HepG2 (cell line): ENCODE measurements at places on chromosomes 1 and 21.
A peak's percentile ranks its signal among the peaks of the same experiment; 100 is the strongest.

DNA sequence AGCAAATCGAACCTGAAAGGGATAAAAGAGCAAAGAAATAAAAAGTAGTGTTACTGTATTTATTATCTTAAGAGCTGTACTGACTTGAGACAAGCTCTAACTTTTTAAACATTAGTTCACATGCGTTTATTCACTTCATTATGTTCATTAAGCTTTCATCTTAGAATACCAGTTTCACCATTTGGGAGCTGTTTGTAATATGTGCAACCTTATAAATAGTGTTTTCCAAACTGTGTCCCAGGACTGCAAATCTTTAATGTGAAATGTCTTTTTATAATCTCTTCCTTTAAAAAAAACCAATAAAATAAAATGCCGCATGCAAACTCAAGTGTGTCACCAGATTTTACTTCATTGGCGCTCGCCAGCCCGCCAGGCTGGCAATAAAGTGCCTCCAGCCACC is 28.3 kb downstream of the LGALS8 start:
- no peak for DNase-seq

- DNase-seq, result no peak
Measured at GRCh38 chr1:195733408-195733807, 874.8 kb downstream of the KCNT2 start.

- no peak for DNase-seq
Measured at GRCh38 chr1:245444147-245444828, 289.5 kb downstream of the KIF26B start.

DNA sequence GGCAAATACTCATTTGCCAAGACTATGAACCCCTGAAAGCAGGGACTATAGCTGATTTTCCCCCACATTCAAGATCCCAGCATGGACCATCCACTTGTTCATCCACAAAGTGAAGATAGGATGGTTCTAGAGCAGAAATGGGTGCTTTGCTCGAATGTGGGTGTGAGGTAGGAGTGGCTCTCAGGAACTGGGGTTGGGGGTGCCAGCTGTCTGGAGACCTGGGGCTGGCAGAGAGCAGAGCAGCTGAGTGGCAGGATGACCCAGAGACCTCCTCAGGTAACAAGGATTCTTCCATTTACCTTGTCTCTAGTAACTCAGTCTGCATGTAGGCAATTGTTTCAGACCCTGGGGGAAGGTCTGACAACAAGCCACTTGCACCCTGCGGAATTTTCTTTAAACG is 6.0 kb downstream of the S100A9 start:
- DNase-seq, result no peak

DNA sequence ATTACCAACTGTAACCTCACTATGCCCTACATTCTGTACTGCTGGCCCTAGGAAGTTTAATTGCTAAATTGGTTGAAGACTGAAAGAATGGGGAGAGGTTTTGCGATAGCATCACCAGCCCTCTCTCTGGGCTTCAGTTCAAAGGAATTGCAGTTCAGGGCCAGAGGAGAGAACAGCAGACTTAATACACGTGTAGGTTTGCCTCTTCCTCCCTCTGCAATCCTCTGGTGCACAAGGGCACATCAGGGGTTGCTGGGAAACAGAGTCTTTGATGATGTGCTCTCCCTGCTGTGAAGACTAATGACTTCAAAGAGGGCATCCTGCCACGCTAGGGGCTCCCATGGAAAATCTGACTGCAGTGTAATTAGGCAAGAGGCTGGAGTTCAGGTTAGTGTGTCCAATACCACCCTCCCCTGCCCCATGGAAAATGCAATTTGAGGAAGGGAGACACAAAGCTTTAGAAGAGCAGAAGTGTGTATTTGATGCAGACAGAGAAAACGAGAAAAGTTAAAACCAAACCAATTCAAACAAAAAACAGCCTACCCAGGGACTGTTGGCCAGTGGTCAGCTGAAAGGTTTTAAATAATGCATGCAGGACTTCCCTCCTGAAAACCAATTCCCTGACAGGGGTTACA is 167.9 kb downstream of the ASTN1 start:
- DNase-seq, result no peak

DNA sequence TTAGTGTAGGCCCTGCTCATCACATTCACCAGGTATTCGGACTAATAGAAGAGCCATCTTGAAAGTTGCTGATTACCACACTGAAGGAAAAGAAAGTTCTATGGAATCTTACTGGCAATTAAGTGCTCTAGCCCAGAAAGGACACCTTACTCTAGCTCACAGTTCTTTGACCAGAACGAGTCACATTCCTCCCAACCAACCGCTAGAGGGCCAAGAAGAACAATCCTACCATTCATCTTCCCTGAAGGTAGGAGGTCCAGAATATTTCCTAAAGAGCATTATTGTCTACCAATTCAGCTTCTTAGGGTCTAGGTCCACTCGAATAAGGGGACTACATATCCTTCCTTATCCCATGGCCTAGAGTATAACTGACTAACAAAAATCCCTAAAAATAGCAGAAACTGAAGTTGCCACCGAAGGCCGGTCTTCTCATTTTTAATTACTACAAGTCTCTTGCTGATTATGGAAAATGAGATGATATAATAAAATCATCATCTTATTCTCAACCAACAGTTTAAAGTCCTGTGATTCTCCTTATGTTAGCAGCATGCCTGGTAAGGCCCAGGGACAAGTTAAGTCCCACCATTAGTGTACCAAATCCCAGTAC is 2.7 kb upstream of the FMO1 start:
- DNase-seq, result peak; percentile 25
